ENCODE measurements at places on chromosomes 3 and 15.

DNA sequence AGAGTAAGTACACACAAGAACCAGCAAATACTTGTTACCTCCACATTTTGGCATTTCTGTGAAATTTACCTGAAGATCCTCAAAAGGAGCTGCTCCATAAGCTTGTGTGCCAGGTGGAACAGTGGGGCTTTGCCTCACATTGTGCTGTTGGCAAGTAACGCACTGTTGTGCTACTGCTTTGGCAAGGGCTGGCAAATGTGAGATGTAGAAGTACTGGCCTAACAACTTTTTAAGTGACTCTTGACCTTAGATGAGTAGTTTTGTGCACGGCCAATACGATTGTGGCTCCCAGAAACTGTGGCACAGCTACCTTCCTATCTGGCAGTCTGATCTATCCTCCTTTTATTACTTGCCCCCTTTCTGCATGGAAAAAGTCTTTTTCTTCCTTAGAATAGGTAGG lies 337.0 kb downstream of the KCNH8 start:
- H3K27ac ChIP-seq: no peak overlapping the region
- H3K4me3 ChIP-seq: no peak overlapping the region
- no peak for DNase-seq
- H3K27me3 ChIP-seq: no peaks in the 10 kb centered on the region
- H3K36me3 ChIP-seq: no peaks in the 10 kb centered on the region

GRCh38 chr3:159091936-159092335 lies 290.1 kb downstream of the MFSD1 start:
- H3K27ac ChIP-seq: no peak overlapping the region
- H3K4me1 ChIP-seq: no peaks in the 10 kb centered on the region
- DNase-seq: no peak
- no peak overlapping the region for H3K4me3 ChIP-seq
- H3K36me3 ChIP-seq: no peaks in the 10 kb centered on the region

GRCh38 chr3:53677413-53677812 lies 168.8 kb downstream of the CHDH start:
- H3K36me3 ChIP-seq: no peaks in the 10 kb centered on the region
- no peak overlapping the region for H3K27ac ChIP-seq
- DNase-seq: no peak
- H3K4me1 ChIP-seq: peaks cover 16% of the 10 kb centered on the region
- H3K27me3 ChIP-seq: no peaks in the 10 kb centered on the region
- H3K4me3 ChIP-seq: no peak overlapping the region

- no peak overlapping the region for H3K27ac ChIP-seq
- H3K27me3 ChIP-seq: no peaks in the 10 kb centered on the region
- H3K4me1 ChIP-seq: no peaks in the 10 kb centered on the region
- no peaks in the 10 kb centered on the region for H3K36me3 ChIP-seq
Observed at GRCh38 chr3:87197531-87197930, 29.6 kb upstream of the CHMP2B start.

- no peaks in the 10 kb centered on the region for H3K36me3 ChIP-seq
- H3K27ac ChIP-seq: peak overlapping the region; percentile 96
- H3K4me1 ChIP-seq: no peaks in the 10 kb centered on the region
- no peaks in the 10 kb centered on the region for H3K27me3 ChIP-seq
- peak overlapping the region; percentile 10 for H3K4me3 ChIP-seq
Observed at GRCh38 chr3:188052169-188053035, 101.6 kb upstream of the LPP start.

DNA sequence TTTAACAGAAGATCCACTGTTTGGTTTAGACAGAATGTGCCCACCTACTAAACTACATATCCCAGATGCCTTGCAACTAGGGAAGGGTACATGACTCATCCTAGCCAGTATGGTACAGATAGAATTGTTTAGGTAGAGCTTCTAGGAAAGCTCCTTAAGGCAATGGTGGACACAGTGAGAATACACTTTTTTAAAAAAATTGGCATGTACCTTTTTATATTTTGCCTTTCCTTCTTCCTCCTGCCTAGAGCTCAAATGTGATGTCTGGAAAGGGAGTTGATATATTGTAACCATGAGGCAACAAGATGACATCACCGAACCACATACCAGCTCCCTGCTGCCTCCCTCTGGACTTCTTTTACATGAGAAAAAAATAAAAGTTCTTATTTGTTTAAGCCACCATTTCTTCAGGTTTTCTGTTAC lies 14.4 kb upstream of the C3orf80 start:
- no peak for DNase-seq
- H3K36me3 ChIP-seq: no peaks in the 10 kb centered on the region
- H3K4me3 ChIP-seq: no peak overlapping the region
- H3K27me3 ChIP-seq: no peaks in the 10 kb centered on the region
- H3K4me1 ChIP-seq: no peaks in the 10 kb centered on the region

- H3K4me1 ChIP-seq: no peaks in the 10 kb centered on the region
- DNase-seq: no peak
- no peak overlapping the region for H3K27ac ChIP-seq
- H3K36me3 ChIP-seq: no peaks in the 10 kb centered on the region
- H3K4me3 ChIP-seq: no peak overlapping the region
- no peaks in the 10 kb centered on the region for H3K27me3 ChIP-seq
Observed at GRCh38 chr3:64038253-64038767, 15.0 kb upstream of the PSMD6 start.

DNA sequence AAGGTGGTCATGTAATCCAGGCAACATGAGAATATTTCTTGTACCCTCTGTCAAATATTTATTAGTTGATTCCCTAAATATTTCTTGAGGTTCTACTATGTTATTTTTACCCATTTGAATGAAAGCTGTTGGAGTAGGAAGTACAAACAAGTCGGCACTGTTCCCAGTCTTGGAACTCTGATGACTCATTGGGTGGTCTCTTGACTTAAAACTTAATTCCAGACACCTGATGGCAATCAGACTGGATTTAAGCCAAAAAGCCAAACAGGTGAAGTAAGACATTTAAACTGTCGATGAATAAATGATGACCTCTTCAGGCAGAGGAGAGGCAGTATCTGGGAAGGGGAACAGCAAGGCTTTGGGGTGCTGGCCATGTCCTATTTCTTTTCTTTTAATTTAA lies 22.8 kb downstream of the C2CD4A start:
- H3K27ac ChIP-seq: no peak overlapping the region
- DNase-seq: no peak

GRCh38 chr3:130423064-130423463 lies 77.6 kb downstream of the COL6A5 start:
- H3K27me3 ChIP-seq: no peaks in the 10 kb centered on the region
- H3K4me1 ChIP-seq: no peaks in the 10 kb centered on the region
- no peak overlapping the region for H3K27ac ChIP-seq

- H3K27ac ChIP-seq: no peak overlapping the region
- H3K27me3 ChIP-seq: no peaks in the 10 kb centered on the region
- H3K4me3 ChIP-seq: no peak overlapping the region
Observed at GRCh38 chr3:138079901-138080300, 35.5 kb downstream of the DZIP1L start.

- no peaks in the 10 kb centered on the region for H3K27me3 ChIP-seq
- no peaks in the 10 kb centered on the region for H3K36me3 ChIP-seq
- DNase-seq: no peak
- H3K4me1 ChIP-seq: no peaks in the 10 kb centered on the region
Observed at GRCh38 chr15:99844150-99844549, 110.9 kb upstream of the LYSMD4 start.

DNA sequence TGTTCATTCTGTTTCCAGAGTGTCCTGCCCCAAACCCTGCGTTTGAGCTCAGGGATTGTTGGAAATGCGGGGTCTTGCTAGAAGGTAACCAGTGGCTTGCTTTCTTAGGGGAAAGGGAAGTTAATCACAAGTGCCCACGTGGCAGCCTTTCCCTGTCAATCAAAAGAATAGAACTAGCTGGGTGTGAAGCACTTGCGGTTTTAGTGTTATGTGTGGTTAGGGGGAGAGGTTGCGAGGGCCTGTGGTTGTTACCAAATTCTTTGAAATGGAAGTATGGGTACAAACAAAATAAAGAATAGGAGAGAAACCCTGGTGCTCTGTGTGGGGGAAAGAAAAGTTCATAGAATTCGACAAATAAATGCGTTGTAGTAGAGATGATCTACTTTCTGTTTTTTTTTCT lies 67.6 kb downstream of the FNDC3B start:
- no peaks in the 10 kb centered on the region for H3K27me3 ChIP-seq
- no peak overlapping the region for H3K4me3 ChIP-seq
- no peaks in the 10 kb centered on the region for H3K36me3 ChIP-seq
- H3K4me1 ChIP-seq: no peaks in the 10 kb centered on the region

DNA sequence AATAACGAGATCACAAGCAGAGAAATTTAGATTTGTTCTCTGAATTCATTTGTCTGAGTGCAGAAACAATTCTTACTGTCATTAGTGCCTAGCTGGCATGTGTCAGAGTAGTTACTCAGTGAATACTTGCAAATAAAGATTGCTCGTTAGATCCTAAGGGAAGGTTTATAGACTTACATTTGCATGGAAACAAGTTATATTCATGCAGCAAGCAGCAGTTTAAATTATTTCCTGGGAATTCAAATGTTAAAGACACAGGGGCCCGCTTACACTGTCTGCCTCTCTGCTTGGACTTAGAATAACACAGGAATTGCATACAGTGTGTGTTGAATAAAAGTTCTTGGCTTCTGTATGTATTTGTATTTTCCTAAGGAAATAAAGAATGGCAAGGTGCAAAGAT lies 680.6 kb upstream of the NECTIN3 start:
- no peak overlapping the region for H3K27ac ChIP-seq
- H3K27me3 ChIP-seq: no peaks in the 10 kb centered on the region
- H3K4me3 ChIP-seq: no peak overlapping the region
- H3K4me1 ChIP-seq: no peaks in the 10 kb centered on the region

- H3K4me1 ChIP-seq: no peaks in the 10 kb centered on the region
- no peak overlapping the region for H3K4me3 ChIP-seq
- no peaks in the 10 kb centered on the region for H3K27me3 ChIP-seq
Observed at GRCh38 chr15:74716651-74717050, 8.7 kb downstream of the CYP1A1 start.

- H3K27me3 ChIP-seq: no peaks in the 10 kb centered on the region
- no peak overlapping the region for H3K27ac ChIP-seq
- peaks cover 3% of the 10 kb centered on the region for H3K4me1 ChIP-seq
- no peaks in the 10 kb centered on the region for H3K36me3 ChIP-seq
- H3K4me3 ChIP-seq: no peak overlapping the region
Observed at GRCh38 chr3:172592898-172593669, 69.9 kb upstream of the TNFSF10 start.

- no peak overlapping the region for H3K27ac ChIP-seq
- H3K4me3 ChIP-seq: no peak overlapping the region
- H3K4me1 ChIP-seq: no peaks in the 10 kb centered on the region
- no peaks in the 10 kb centered on the region for H3K27me3 ChIP-seq
- no peaks in the 10 kb centered on the region for H3K36me3 ChIP-seq
Observed at GRCh38 chr3:166013073-166013679, 176.0 kb upstream of the BCHE start.

DNA sequence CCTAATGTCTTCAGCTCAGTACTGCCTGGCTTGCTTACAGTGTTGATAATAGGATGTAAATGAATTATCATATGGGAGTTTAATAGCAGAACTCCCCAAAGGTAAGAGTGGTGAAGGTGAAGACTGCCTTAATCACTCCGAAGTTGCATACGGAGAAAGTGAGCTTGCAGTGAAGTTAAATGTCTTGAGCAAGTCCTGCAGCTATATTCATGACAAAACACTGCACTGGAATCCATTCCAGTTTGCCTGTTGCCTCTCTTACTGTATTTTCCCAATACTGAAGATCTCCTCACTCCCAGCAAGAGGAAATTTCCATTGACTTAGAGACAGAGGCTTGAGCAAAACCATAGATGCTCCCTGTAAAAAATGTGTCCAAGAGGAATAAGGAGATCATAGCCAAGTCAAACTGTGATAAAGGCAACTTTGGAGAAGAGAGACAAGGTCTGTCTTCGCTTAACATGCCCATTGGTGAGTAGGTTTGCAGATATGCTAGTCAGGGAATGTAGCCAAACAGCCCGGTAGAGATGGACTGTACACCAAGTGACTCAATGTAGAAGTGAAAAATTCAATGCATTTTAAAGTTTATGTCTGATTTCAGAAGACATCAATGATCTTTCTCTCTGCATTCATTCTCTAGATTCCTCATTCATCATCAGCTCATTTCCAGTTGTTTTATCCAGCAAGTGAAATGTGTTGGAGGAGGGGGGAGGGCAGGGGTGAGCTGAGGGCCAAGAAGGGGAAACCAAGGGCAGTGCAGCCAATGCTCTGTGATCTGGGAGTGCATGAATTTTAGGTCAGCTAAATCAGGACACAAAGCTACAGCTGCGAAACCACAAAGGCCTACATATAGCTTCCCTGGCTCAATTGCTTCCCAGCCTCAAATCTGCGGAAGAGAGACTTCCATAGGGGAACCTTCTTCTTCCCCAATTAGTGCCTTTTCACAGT lies 667.1 kb upstream of the NR2F2 start:
- H3K4me3 ChIP-seq: no peak overlapping the region
- no peaks in the 10 kb centered on the region for H3K27me3 ChIP-seq
- H3K4me1 ChIP-seq: no peaks in the 10 kb centered on the region
- DNase-seq: no peak

DNA sequence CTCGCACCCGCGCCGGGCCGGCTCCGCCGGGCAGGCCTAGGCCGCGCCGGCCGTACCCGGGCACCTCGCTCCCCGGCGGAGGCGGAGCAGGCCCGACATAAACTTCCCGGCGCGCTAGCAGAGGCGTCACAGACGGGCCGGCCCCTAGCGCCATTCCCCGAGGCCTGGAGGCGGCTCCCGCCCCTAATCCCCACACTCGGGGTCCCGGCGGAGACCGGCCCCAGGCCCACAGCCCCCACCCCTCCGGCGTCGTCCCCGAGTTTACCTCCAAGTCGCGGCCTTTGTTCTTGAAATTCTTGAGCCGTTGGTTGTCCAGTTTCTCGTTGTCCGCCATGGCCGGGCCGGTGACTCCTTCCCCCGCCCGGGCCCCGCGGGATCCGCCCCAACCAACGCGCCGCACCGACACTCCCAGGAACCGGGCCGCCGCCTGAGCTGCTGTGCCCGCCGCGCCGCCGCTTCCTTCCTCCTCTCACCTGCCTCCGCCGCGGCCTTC lies 376 bp downstream of the KPNA4 start:
- H3K4me3 ChIP-seq: peak overlapping the region; percentile 93
- H3K27me3 ChIP-seq: no peaks in the 10 kb centered on the region
- peak overlapping the region; percentile 99 for H3K27ac ChIP-seq
- DNase-seq: peak; percentile 83
- no peaks in the 10 kb centered on the region for H3K36me3 ChIP-seq

GRCh38 chr3:195039180-195039843 lies 231.6 kb downstream of the XXYLT1 start:
- no peak overlapping the region for H3K4me3 ChIP-seq
- H3K27ac ChIP-seq: no peak overlapping the region
- no peaks in the 10 kb centered on the region for H3K36me3 ChIP-seq
- no peaks in the 10 kb centered on the region for H3K27me3 ChIP-seq
- H3K4me1 ChIP-seq: no peaks in the 10 kb centered on the region

GRCh38 chr15:96381463-96381862 lies 51.0 kb downstream of the NR2F2 start:
- no peaks in the 10 kb centered on the region for H3K36me3 ChIP-seq
- H3K27me3 ChIP-seq: no peaks in the 10 kb centered on the region
- H3K4me3 ChIP-seq: no peak overlapping the region
- no peak overlapping the region for H3K27ac ChIP-seq
- no peak for DNase-seq
- H3K4me1 ChIP-seq: no peaks in the 10 kb centered on the region

DNA sequence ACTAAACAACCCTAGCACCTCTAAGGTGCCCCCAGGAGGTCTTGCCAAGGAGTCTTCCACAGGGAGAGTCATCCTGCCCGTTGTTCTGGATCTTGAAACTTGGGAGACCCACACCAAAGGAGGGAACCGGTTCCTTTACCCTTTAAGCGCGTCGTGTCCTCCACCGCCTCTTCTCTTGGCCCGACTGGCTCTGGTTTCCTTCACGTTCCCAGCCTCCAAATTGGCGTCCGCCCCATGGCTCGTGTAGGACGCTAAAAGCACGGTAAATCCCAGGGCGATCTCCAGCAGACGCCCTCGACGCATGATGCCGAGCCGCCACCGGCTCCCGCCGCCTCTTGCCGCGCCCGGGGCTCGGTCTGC lies 1.1 kb downstream of the FBN1 start:
- peaks cover 25% of the 10 kb centered on the region for H3K4me1 ChIP-seq
- H3K4me3 ChIP-seq: peak overlapping the region; percentile 71
- DNase-seq: peak; percentile 80
- peak overlapping the region; percentile 82 for H3K27ac ChIP-seq
- no peaks in the 10 kb centered on the region for H3K27me3 ChIP-seq
- no peaks in the 10 kb centered on the region for H3K36me3 ChIP-seq

Data from sigmoid colon (tissue), 7 donors.